ENCODE measurements at places on chromosomes 7 and 10.
A peak's percentile ranks its signal among the peaks of the same experiment; 100 is the strongest.

DNA sequence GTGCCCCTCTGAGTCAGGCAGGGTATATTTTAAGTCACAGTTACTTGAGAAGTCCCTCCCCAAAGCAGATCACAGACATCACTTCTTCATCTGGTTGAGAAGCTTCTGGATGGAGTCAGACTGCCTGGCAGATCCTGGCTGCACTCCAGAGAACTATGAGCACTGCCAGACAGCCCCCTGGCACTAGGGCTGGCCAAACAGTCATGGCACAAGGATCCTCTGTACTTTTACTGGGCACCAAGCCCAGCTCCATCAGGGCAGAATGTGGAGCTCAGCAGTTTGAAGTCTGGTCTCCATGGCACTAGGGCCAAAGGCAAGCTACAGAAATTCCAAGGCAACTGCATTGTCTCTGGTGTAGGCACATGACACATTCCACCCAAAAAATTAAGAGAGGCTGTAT lies 162.1 kb downstream of the NRG3 start:
- DNase-seq, result peak; percentile 71

DNA sequence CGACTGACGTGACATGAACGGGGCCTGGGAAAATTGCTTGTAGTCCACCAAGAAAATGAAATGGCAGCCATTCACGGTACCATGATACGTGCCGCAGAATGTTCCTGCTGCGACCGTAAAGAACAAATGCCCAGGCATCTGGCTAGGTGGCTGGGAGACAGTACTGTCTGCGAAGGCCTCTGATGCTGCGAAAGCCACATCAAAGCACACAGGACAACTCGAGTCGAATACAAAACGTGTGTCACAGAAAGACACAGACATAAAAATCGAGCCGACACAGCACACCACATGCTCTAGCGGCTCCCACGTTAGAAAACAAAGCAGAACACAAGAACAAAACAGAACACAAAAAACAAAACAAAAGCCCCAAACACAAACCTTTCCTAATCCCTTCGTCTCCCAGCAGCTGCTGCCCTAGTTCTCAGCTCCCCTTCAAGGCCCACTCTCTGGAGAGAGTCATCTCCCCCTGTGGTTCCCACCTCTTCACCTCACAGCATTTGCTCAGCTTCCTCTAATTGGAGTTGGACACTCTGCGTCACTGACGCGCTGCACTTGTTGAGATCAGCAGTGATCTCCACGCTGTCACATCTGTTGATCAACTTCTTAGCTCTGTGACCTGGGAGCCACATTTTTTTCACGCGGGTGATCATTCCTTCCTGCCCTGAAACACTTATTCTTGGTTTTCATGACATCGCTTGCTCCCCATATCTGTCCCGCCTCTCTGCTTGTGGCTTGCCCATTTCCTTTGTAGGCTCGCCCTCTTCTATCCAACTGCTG lies 112.2 kb downstream of the CLEC2L start:
- no peak for DNase-seq

DNA sequence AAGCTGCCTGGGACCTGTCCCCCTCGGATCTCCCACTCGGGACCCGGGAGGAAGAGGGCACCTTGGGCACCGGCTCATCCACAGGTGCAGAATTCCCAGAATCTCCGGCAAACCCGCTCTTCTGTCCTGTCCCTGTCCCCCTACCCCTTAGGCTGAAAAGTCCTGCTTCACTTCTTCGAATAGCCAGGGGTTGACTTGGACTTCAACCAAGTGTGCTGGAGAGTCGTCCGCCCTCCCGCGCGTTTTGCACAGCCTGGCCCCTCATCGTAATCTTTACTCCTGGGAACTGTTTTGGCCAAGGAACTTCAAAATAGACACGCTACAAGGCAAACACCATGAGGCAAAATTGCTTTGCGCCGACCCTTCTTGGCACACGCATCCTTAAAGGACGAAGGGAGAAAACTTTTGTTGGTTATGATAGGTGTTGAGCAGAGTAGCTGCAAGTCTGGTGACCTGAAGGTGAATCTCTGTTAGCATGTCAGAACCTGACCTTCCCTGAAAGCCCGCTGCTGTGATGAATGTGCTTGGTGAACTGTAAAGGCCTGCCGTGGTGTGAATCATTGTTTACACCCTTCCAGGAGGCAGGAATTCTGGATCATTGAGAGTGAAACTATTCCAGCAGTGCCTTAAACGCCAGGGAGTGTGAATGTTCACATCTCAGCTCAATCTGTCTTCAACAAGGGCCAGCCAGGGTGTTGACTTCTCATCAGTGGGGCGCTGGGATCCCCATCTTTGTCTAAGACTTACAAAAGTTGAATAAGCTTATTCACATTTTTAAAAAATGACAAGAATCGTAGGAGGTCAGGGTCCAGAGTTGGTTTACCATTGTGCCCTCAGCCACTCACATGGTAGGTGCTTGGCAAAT lies 589 bp upstream of the RAPGEF5 start:
- DNase-seq, result no peak

DNA sequence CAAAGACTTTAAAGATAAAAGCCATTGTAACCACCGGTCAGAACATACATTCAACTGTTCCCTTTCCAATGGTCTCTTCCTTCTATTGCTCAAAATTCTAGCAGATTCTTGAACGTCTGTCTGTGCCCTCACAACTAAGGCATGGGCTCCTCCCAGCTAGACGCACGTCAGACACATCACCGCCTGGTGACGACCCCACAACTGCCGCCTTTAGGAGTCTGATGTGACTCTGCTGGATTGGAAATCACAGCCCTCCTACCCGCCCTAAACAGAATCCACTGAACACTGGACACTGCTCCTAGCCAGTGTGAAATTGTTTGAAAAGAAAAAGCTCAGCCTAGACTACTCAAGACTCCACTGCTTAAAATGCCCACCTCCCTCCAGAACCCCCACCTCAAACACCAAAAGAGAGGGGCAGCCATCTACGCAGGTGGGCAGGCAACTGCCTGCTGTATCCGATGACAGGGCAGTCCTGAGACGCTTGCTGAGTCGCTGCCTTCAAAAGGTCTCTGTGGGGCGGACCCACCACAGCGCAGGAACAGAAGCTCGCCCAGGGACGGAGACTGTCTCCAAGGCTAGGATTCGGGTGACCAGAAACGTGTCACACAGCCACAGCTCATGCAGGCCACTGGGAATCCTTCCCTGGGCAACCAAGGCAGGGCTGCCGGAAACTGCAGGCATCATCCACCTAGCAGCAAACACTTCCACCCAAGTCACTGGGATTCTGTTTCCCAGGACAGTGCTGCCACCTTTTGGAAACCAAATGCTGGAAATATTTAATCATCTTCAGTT lies 34.7 kb downstream of the GSDME start:
- DNase-seq, result no peak

GRCh38 chr7:24178811-24179570 lies 105.0 kb upstream of the NPY start:
- DNase-seq, result no peak

GRCh38 chr10:112071596-112072133 lies 111.9 kb downstream of the GPAM start:
- DNase-seq, result no peak

DNA sequence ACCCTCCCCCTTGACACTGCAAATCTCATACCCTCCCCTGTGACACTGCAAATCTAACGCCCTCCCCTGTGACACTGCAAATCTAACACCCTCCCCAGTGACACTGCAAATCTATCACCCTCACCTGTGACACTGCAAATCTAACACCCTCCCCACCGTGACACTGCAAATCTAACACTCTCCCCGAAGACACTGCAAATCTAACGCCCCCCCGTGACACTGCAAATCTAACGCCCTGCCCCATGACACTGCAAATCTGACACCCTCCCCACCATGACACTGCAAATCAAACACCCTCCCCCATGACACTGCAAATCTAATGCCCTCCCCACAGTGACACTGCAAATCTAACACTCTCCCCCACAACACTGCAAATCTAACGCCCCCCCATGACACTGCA lies 603.7 kb downstream of the DNAJB6 start:
- no peak for DNase-seq

- DNase-seq, result no peak
These were observed 93.5 kb downstream of the WNT2 start for GRCh38 chr7:117229350-117229749.

Data from anterior cingulate cortex (tissue), 58 donors.